Progenitor cell of endocrine pancreas (in vitro differentiated cells): ENCODE measurements at places on chromosomes 2 and 18.

- no peak for DNase-seq
Observed at GRCh38 chr2:187165936-187166610, 282.0 kb downstream of the CALCRL start.

- no peak for DNase-seq
Observed at GRCh38 chr2:18643326-18644114, 54.2 kb upstream of the NT5C1B start.

GRCh38 chr2:10541775-10542432 is 93.8 kb upstream of the ODC1 start:
- DNase-seq = no peak

DNA sequence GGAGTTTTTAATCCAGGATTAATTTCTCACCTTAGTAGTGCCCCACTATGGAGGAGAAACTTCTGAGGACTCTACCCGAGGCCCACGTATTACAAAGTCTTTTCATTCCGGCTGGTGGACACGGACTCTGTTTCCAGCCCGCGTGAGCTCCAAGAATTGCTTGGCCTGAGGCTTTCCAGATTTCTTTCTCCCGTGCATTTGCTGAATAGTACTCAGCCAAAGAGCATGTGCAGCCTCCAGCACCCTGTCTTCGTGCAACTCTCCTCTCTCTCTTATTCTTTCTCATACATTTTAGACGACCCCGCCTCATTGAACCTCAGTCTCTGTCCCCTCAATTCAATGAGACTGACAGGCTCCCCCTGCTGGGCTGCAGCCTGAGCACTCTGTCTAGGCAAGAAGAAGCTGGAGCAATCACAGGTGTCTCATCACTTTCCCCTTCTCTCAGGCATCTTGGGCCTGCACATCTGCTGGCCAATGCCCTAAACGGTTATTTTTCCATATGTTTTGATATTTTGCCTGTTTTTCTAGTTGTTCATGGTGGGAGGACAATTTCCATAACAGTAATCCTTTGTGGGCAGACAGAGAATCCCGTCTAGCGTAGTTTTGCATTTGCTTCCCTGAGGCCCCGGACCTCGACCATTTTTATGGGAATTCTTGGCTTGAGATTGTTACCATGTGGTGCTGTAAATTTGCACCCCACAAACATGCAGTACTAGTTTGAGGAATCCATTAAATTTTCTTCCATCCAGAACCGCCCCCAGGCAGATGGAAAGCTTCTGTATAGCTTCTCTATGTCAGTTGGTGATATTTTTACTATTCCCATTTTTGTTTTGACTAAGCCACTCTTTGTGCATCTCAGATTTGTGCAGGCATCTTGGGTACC is 50.1 kb upstream of the LPIN2 start:
- no peak for DNase-seq

- no peak for DNase-seq
Observed at GRCh38 chr2:241007111-241007510, 8.7 kb downstream of the SNED1 start.

DNA sequence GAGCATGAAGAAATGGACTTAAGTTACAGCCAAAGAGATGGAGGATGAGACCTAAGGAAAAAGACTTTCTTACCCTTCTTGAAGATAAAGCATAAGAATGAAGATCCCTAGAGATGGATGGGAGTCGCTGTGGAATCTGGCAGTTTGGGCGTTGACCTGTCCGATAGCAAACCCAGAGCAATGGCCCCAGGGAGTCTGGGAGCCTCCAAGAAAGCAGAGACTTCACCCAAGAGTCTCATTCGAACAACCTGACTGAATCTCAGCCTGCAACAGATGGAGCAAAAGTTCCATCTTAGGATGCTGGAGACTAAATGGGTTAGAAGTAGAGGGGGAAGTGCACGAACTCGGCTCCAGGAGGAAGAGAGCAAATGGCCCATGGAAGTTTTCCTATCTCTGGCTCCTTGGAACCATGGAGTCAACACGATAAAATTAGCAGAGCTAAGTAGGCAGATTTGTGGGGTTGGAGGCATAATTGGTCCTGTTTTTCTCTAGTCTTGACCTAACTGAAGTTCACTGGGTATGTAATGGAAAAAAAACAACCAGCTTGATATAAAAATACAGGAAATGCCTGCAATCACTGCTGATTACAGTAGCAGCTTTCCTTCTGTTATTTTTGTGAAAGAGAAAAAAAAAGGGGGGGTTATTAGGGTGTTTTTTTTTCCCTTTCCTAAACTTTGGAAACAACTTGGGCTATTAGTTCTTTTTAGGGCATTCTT is 178.4 kb upstream of the EPAS1 start:
- DNase-seq = no peak
